ENCODE measurements at places on chromosomes 3 and 15. TPM values are rescaled to one million over a fixed set of nuclear protein-coding genes. Genes with fewer than 3 reads are reported as not detected.

The PRR20G gene
- not detected for total RNA-seq

The ANAPC13 gene
- 49.2 TPM for total RNA-seq

The ACY1 gene
- 52.2 TPM for total RNA-seq

The KPNA1 gene
- 19.5 TPM for total RNA-seq

The RHCG gene
- total RNA-seq, result not detected

The GRAMD2A gene
- 1.5 TPM for total RNA-seq

The ZNF385D gene
- 1.3 TPM for total RNA-seq

The CHAC1 gene
- total RNA-seq, result 79.5 TPM

The IP6K1 gene
- total RNA-seq, result 18.2 TPM

The RGMA gene
- total RNA-seq, result 5.7 TPM

The CHRFAM7A gene
- total RNA-seq, result not detected

The NPHP3 gene
- 14.6 TPM for total RNA-seq

The ITPKA gene
- 15.6 TPM for total RNA-seq

The FSIP1 gene
- 0.17 TPM for total RNA-seq

The SUSD5 gene
- 6.2 TPM for total RNA-seq

The GOLGA6A gene
- not detected for total RNA-seq

The FBN1 gene
- total RNA-seq, result 87.0 TPM

The UBA7 gene
- 14.5 TPM for total RNA-seq

The ZNF80 gene
- total RNA-seq, result not detected

The OSBPL10 gene
- 8.2 TPM for total RNA-seq

The SPTBN5 gene
- under 0.01 TPM for total RNA-seq

The CCDC9B gene
- 4.2 TPM for total RNA-seq

The CTXND1 gene
- not detected for total RNA-seq

The C3orf22 gene
- not detected for total RNA-seq

The SUCLG2 gene
- total RNA-seq, result 62.9 TPM

The PRTG gene
- total RNA-seq, result 4.2 TPM

The CGNL1 gene
- under 0.01 TPM for total RNA-seq

The GABRB3 gene
- under 0.01 TPM for total RNA-seq

The CCR5 gene
- not detected for total RNA-seq

The POLG gene
- 64.4 TPM for total RNA-seq
